CD4-positive, alpha-beta T cell (primary cell): ENCODE measurements at places on chromosomes 1 and 21.

GRCh38 chr1:17828991-17829390 lies 73.9 kb downstream of the ACTL8 start:
- no peak for DNase-seq

GRCh38 chr1:170768929-170769328 lies 105.0 kb downstream of the PRRX1 start:
- no peak for DNase-seq

GRCh38 chr1:115428676-115429075 lies 90.6 kb upstream of the NGF start:
- no peak for DNase-seq

DNA sequence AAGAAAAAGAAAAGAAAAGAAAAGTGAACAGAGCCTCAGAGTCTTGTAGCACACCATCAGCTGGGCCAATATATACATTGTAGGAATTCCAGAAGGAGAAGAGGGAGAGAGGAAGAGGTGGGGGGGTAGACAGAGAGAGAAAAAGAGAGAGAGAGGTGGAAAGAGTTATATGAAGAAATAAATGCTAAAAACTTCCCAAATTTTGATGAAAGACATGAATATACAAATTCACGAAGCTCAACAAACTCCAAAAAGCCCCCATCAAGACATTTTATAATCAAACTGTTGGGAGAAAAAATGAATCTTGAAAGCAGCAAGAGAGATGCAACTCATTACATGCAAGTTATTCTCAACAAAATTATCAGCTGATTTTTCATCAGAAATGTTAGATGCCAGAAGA lies 41.5 kb upstream of the TSHB start:
- DNase-seq: no peak

DNA sequence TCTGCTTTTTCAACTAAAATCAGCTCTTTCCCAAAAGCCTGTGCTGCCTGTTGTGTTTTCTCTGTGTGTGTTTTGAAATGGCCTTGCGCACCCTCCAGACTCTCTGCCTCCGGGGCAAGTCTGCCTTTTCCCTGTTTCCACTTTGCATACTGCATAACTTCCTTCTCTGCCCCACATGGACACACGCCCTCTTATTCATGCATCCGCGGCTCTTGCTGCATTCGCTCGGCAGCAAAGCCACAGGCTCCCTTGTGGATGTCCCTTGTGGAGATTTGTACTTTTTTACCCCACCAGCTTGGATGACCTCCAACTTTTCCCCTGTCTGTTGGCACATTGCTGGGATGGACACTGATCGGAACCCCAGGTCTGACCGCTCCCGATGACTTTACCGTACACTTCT lies 147.6 kb downstream of the ADSS2 start:
- DNase-seq: peak; percentile 18

- no peak for DNase-seq
These were observed 2.1 kb downstream of the MNDA start for GRCh38 chr1:158833264-158833663.

- no peak for DNase-seq
These were observed 72.2 kb downstream of the NME7 start for GRCh38 chr1:169295425-169295824.
